Sigmoid colon (tissue), 7 donors: ENCODE measurements at places on chromosomes 2 and 18. TPM values are rescaled to one million over a fixed set of nuclear protein-coding genes. Genes with fewer than 3 reads are reported as not detected.

DNA sequence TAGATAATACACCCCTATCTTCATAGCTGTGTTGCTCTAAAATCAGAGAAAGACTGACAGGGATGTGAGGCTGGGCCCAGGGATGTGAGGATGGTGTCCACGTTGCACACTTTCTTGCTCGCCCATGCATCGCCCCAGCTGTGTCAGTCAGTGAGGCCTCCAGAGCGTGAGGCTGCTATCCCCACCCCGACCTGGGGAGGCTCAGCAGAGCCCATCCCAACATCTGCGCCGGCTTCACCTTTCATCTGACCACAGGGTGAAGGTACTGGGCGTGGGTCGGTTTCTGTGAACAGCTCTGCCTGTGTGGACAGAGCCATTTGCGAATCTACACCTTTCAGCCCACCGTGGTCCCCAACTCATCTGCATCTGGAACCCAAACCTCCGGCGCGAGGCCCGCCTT lies 255.7 kb downstream of the HDAC4 start:
- no peaks in the 10 kb centered on the region for H3K27me3 ChIP-seq
- peaks cover 61% of the 10 kb centered on the region for H3K36me3 ChIP-seq
- no peak overlapping the region for H3K27ac ChIP-seq
- H3K4me3 ChIP-seq: no peak overlapping the region
- DNase-seq: no peak

DNA sequence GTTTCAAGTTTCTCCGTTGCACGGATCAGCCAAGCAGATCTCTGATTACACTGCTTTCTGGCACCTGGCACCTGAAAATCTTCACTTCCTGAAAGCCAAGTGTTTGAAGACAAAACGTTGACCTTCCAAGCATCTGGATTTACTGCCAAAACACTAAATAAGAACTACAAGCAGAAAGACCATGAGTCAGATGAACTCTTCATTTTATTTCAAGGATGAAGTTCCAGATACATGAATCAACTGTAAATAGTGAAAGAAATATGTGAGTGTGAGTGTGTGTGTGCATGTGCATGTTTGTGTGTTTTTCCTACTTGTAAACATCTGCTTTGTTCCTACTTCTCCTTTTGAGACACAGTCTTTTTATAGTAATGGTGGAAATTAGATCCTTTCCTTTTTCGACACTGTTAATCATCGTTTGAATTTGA lies 60.0 kb upstream of the DTNA start:
- DNase-seq: no peak
- peaks cover 37% of the 10 kb centered on the region for H3K4me1 ChIP-seq
- H3K4me3 ChIP-seq: no peak overlapping the region
- H3K36me3 ChIP-seq: no peaks in the 10 kb centered on the region

DNA sequence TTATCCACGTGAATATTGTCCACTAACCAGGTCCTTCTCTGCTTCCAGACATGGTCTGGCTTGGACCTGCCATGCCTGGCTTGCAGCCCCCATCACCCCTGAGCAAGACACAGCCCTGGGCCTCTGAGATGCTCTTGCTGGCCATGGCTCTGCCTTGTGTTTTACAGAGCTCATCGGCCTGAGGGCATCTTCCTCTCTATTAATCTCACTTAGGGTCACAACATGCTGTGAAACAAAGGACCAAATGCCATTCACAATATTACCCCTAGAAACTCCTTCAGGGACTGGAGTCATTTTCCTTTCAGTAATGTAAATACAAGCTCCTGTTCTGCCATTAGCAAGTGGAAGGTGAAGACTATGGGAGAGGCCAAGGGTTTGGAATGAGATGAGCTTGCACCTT lies 6.8 kb upstream of the TPO start:
- no peaks in the 10 kb centered on the region for H3K36me3 ChIP-seq
- no peaks in the 10 kb centered on the region for H3K27me3 ChIP-seq
- no peak overlapping the region for H3K27ac ChIP-seq
- H3K4me1 ChIP-seq: no peaks in the 10 kb centered on the region
- H3K4me3 ChIP-seq: no peak overlapping the region

GRCh38 chr2:49123600-49123999 lies 30.7 kb downstream of the FSHR start:
- H3K36me3 ChIP-seq: no peaks in the 10 kb centered on the region
- no peaks in the 10 kb centered on the region for H3K27me3 ChIP-seq
- H3K4me3 ChIP-seq: no peak overlapping the region
- no peaks in the 10 kb centered on the region for H3K4me1 ChIP-seq

- peak overlapping the region; percentile 69 for H3K27ac ChIP-seq
- H3K27me3 ChIP-seq: peaks cover 27% of the 10 kb centered on the region
- DNase-seq: no peak
- H3K4me3 ChIP-seq: no peak overlapping the region
- peaks cover 12% of the 10 kb centered on the region for H3K4me1 ChIP-seq
Measured at GRCh38 chr2:110113961-110114591, 1.5 kb downstream of the MALL start.

The TBR1 gene
- total RNA-seq: not detected

The MDH1B gene
- 1.3 TPM for total RNA-seq

GRCh38 chr2:239187464-239188253 lies 213.2 kb downstream of the HDAC4 start:
- H3K27me3 ChIP-seq: no peaks in the 10 kb centered on the region
- peaks cover 37% of the 10 kb centered on the region for H3K36me3 ChIP-seq
- peak; percentile 40 for DNase-seq
- no peak overlapping the region for H3K4me3 ChIP-seq

- no peaks in the 10 kb centered on the region for H3K27me3 ChIP-seq
- no peak overlapping the region for H3K27ac ChIP-seq
- H3K36me3 ChIP-seq: no peaks in the 10 kb centered on the region
- H3K4me1 ChIP-seq: no peaks in the 10 kb centered on the region
Measured at GRCh38 chr2:160658851-160659250, 165.2 kb upstream of the RBMS1 start.

The SERPINB10 gene
- not detected for total RNA-seq

DNA sequence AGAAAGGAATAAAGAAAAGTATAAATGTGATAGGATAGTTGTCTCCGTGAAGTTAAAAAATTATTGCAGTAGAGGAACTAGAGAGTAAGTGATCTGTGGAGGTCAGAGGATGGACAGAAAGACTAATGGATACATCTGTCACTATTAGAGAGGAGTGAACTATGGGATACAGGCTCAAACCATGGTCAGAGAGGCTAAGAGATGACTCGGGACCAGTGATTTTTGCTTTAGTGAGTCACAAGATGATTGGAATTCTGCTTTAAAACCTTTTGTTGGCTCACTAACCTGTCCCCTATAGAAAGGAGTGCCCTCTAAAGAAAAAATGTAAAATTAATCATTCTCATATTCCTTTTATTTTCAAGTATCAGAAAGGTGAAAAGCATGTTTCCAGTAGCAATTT lies 30.3 kb downstream of the ALMS1 start:
- no peak overlapping the region for H3K4me3 ChIP-seq
- no peak for DNase-seq
- no peaks in the 10 kb centered on the region for H3K4me1 ChIP-seq
- no peaks in the 10 kb centered on the region for H3K36me3 ChIP-seq
- H3K27me3 ChIP-seq: no peaks in the 10 kb centered on the region

- H3K27ac ChIP-seq: no peak overlapping the region
- H3K4me1 ChIP-seq: no peaks in the 10 kb centered on the region
- DNase-seq: no peak
- no peak overlapping the region for H3K4me3 ChIP-seq
- no peaks in the 10 kb centered on the region for H3K27me3 ChIP-seq
- no peaks in the 10 kb centered on the region for H3K36me3 ChIP-seq
Measured at GRCh38 chr2:65834771-65835475, 402.5 kb upstream of the SPRED2 start.

DNA sequence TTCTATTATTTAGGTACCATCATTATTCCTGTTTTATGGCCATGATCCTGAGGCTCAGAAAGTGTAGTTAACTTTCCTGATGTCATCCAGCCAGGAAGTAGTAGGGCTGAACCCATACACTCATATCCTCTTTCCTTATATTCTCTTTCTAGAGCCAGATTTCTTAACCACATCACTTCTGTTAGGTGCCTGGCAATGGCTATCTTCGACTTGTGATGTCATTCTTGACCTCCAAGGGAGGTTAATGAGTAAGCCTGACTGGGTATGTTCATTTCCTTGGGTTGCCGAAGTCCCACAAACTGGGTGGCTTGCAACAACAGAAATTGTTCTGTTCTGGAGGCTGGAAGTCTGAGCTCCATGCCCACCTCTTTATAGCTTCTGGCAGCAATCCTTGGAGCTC lies 43.4 kb downstream of the ITGB6 start:
- no peak for DNase-seq
- H3K4me1 ChIP-seq: no peaks in the 10 kb centered on the region
- H3K36me3 ChIP-seq: no peaks in the 10 kb centered on the region
- H3K27me3 ChIP-seq: no peaks in the 10 kb centered on the region
- no peak overlapping the region for H3K4me3 ChIP-seq
- H3K27ac ChIP-seq: no peak overlapping the region

DNA sequence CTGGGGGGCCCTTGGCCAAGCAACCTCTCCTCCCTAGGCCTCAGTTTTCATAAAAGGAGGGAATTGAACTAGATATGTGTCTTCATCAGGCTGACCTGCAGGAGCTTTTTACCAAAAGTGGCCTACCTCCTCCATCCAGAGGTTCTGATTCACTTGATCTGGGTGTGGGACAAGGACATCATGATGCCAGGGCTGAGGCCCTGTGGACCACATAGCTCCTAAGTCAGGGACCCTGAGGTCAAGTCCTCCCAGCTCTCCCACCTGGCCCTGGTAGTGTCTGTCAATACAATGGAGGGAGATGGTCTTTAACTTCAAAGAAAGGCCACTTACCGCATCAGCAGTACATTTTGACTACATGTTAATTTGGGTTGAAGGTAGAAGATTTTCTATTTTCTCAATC lies 10.4 kb downstream of the IL1RN start:
- no peaks in the 10 kb centered on the region for H3K4me1 ChIP-seq
- no peak overlapping the region for H3K4me3 ChIP-seq
- DNase-seq: no peak

DNA sequence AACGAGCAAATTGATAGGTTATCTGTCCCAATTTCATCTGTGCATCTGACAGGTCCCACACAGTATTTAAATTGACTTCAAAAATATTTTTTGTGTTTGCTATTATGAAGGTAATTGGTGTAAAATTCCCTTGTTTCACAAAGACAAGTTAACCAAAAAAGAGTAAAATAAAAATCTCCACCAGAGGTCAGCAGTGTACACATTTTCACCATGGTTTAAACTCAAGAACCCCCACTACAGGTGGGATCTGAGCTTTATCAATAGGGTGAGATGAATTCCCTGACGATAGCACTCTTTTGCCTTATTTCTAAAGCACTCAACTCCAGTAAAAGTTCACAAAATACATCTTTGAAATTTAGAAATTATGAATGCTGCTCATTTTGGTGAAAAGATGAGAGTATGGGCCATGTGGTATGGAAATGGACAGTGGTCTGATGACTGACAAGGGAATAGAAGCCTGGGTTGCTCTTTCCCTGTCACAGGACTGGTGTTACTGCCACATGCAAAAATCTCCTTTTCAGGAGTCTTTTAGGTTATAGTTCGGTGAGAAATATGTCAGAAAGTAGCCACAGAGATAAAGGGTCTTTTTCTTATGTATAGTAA lies 68.0 kb downstream of the SERPINB8 start:
- H3K27me3 ChIP-seq: no peaks in the 10 kb centered on the region
- H3K4me1 ChIP-seq: no peaks in the 10 kb centered on the region
- H3K36me3 ChIP-seq: no peaks in the 10 kb centered on the region
- H3K27ac ChIP-seq: no peak overlapping the region
- H3K4me3 ChIP-seq: no peak overlapping the region

- no peak overlapping the region for H3K27ac ChIP-seq
- peak; percentile 56 for DNase-seq
- no peaks in the 10 kb centered on the region for H3K27me3 ChIP-seq
- peaks cover 20% of the 10 kb centered on the region for H3K4me1 ChIP-seq
- no peak overlapping the region for H3K4me3 ChIP-seq
- H3K36me3 ChIP-seq: no peaks in the 10 kb centered on the region
Measured at GRCh38 chr2:28976584-28976983, 4.5 kb upstream of the TOGARAM2 start.

DNA sequence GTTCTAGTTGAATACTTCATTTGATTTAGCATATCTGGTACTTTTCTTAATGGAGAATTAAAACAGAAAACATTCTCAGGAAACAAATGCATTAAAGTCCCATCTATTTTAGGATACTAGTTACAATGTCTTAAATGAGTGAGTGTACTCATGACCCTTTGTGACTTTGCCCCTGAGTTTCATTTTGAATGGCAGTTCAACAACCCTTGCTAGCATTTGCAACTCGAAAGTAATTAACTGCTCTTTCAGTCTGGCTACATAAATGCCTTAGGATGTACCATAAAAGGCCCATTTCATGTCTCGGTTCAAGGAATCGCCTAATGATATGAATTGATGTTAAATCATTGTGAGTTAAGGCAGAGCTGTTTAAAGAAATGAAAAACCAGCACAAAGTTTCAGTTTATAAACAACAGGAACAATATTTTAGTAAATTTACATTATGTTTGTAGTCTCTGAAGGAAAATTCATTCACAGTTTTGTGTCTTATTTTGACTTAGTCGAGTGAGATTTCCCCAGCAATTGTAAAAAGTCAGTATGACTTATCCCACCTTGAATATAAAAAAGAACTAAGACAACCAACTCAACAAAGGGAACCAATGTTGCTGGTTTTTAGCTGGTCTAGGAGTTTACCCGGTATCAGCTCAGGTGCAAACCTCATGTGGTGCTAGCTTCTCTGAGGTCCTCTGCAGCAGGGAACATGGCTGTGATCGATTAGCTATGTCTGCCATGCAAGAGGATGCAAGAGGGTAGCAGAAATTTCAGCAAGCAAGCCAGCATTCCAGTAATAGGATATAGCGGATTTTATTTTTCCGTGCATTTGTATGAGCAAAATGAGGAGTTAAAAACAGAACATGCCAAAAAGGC lies 386.2 kb downstream of the PTPRM start:
- no peak overlapping the region for H3K27ac ChIP-seq
- H3K27me3 ChIP-seq: no peaks in the 10 kb centered on the region
- DNase-seq: no peak
- no peak overlapping the region for H3K4me3 ChIP-seq
- no peaks in the 10 kb centered on the region for H3K36me3 ChIP-seq

- no peaks in the 10 kb centered on the region for H3K27me3 ChIP-seq
- H3K36me3 ChIP-seq: no peaks in the 10 kb centered on the region
- peak; percentile 65 for DNase-seq
- H3K27ac ChIP-seq: no peak overlapping the region
Measured at GRCh38 chr2:96245609-96246390, 20.0 kb downstream of the TMEM127 start.

The ABCG5 gene
- not detected for total RNA-seq

DNA sequence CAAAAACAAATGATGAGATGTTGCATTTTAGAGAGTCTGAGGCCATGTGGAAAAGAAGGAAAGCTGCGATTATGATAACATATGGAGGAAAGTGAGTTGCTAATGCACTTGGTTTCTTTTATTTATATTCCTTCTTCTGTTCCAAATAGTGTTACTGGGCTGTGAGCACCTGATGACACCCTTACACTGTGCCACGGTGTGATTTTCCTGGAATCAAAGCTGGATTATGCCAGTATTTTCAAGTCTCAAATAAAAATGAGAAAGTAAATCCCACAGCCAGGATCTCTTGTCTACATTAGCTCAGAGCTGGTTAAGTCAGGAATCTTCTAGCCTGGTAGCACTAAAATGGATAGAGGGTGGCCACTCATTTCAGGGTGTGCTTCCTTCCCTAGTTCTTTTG lies 670.8 kb downstream of the TDRD15 start:
- H3K4me1 ChIP-seq: no peaks in the 10 kb centered on the region
- H3K27ac ChIP-seq: no peak overlapping the region
- no peak overlapping the region for H3K4me3 ChIP-seq
- DNase-seq: no peak
